Stimulated activated CD4-positive, alpha-beta T cell treated with anti-CD3 and anti-CD28 coated beads, Interleukin-15, amount 100 ng/mL, for 1 hour (primary cell): ENCODE measurements at places on chromosomes 16 and 17.

- no peak for DNase-seq
Observed at GRCh38 chr17:29158096-29158487, 22.1 kb downstream of the MYO18A start.

- no peak for DNase-seq
Observed at GRCh38 chr17:81033535-81034167, 1.3 kb upstream of the BAIAP2 start.

DNA sequence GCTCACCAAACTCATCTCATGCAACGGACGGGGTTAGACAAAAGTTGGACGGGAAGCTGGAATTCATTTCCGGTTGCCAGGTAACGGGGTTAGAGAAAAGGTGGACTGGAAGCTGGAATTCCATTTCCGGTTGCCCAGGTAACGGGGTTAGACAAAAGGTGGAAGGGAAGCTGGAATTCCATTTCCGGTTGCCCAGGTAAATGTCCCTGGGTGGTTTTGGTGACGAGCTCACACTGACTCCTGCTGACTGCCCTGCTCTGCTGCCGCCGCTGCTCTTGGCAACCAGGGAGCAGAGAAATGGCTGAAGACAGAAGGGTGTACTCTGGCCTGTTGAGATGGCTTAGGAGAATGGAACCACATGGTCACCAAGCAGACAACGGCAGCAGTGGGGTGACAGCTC lies 170.3 kb upstream of the RPH3AL start:
- no peak for DNase-seq

DNA sequence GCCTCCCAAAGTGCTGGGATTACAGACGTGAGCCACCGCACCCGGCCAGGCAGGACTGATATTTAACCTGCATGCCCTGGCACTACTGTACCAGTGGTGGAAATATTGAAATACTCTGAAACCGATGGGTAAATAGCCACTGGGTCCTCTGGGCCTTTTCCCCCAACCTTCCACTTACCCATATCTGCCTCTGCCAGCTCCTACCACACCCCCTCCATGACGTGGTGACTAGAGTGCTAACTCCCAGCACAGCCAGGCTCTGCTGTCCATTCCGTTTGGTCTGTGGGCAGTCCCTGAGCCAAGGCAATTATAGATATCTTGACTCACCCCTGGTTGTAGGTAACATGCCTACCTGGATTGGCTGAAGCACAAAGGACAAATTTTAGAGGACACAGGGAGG lies 187.8 kb downstream of the PRKCB start:
- DNase-seq, result no peak

- no peak for DNase-seq
Observed at GRCh38 chr17:47715669-47716325, 17.2 kb upstream of the TBX21 start.

- DNase-seq, result no peak
Observed at GRCh38 chr16:1221628-1222552, 3.2 kb downstream of the TPSG1 start.

GRCh38 chr17:41888332-41888965 lies 23.2 kb upstream of the KLHL11 start:
- no peak for DNase-seq

DNA sequence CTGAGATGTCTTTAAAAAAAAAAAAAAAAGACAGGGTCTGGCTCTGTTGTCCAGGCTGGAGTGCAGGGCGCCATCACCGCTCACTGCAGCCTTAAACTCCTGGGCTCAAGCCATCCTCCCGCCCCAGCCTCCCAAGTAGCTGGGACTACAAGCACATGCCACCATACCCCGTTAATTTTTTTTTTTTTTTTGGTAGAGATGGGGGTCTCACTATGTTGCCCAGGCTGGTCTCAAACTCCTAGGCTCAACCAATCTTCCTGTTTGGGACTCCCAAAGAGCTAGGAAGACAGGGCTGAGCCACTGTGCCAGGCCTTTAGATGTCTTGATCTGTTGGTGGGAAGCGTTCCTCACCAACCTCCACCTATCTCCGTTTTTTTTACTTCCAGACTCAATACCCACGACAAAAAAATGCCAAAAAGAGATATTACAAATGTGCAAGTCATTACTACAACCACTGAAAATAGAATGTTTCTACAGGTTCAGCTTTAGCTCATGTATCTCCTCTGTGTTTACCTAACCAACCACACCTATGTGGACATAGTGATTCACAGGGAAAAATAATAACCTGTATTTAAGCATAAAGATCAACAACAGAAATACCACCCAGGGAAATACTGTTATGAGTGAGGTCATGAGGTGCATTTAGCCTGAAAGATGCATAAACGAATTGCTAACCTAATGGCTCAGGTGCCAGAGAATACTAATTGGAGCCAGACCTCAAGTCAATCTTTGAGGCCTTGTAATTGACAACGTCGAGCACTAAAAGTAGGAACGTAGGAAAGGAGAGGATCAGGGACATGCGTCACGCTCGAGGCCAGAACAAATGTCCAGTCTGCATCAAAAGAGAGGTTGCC lies 22.6 kb downstream of the NACA2 start:
- no peak for DNase-seq

- DNase-seq, result no peak
Observed at GRCh38 chr16:49556606-49557446, 183.2 kb downstream of the C16orf78 start.
